GOT3 (cell line): ENCODE measurements at places on chromosomes 4 and X.

- no peak for DNase-seq
Measured at GRCh38 chrX:46367491-46367890, 177.7 kb downstream of the ZNF674 start.

DNA sequence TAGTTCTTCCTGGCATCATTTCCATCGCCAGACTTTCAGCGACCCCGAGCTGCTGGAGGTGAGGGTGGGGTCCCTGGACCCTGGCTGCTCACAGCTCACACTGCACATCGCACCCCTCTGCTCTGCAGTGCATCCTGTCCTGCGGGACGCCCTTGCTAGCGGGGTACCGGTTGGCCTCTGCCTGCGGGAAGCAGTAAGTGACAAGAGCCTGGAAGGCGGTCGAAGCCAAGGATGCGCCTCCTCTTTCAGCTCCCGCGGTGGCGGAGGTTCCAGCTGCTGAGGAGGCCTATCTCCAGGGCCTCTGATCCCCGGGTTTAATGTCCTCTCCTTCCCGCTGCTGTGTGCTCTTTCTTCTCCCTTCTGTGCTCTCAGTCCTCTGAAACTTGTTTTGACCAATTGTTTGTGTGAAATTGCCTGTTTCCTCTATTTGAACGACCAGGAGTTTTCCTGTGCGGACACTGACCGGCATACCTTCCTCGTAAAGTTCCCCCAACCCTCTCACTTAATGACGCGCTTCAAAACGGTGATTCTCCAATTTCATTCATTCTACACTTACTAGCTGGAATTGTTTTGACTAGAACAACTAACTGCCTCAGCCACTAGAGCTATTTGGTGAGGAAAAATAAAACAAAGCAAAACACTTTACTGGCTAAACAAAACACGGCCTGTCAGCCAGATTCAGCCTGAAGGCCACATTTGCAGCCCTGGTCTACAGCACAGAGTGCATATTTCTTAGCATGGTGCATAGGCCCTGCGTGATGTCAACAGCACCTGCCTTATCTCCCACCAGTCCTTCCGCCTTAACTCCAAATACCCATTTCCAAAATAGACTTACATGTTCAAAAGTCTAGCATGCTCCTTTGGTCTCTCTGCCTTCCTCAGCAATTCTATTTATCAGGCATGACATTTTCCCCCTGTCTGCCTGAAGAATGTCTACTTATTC lies 28.0 kb downstream of the MGAT4D start:
- no peak for DNase-seq

GRCh38 chr4:139078926-139079325 lies 63.3 kb downstream of the NOCT start:
- DNase-seq = no peak

- DNase-seq = no peak
Measured at GRCh38 chrX:31036895-31037294, 34.9 kb downstream of the FTHL17 start.

DNA sequence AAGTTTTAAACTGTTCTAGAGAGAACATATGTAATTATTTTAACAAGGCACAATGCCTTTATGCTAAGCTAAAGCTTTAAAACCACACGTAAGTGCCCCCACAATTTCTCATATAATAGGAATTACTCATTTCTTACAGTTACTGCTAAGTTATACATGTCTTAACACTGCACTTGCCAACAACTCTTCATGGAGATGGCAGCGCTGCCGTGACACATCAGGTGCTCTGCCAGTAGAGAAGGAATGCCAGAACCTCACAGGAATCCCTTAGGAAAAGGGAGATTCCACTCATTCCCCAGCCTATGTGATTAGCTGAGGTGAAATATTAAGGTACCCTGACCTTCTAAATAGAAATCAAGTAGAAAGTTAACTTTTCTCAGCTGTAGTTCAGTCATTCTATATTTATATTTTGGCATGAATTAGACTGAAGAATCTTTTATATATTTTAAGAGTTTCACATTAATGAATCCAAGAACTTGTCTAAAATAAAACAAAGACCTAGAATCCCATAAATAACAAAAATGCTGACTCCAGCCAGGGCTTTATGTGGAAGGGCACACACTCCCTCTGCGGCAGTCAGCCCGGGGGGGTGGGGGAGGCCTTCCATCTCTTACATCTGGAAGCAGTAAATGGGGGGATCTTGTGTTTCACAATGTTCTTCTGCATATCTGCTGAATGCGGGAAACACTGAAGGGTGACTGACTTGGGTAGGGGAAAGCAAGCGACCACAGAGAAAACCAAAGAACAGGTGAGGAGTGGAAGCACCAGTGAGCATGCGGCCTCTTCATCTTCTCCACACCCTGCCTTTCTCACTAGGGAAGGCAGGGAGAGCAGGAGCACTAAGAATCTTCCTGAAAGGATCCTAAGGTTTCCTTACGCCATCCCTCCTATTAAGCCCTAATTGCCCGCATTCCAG lies 23.7 kb downstream of the ACSL1 start:
- no peak for DNase-seq

DNA sequence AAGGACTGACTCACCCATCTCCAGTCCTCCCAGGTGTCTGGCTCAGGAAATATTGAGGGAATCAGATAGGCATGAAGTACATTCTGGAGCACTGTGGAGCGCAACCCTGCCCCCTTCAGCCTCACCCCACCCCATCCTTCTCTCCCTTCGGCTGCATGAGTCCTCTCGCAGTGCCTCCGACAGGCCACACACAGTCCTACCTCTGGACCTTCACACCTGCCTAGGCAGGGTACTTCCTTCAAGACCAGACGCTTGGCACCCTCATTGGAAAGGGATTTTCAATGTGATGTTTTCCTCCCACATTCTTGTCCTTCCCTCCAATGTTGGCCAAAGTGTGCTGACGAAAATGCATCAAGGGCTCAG lies 26.8 kb upstream of the PPP2R2C start:
- DNase-seq = no peak

DNA sequence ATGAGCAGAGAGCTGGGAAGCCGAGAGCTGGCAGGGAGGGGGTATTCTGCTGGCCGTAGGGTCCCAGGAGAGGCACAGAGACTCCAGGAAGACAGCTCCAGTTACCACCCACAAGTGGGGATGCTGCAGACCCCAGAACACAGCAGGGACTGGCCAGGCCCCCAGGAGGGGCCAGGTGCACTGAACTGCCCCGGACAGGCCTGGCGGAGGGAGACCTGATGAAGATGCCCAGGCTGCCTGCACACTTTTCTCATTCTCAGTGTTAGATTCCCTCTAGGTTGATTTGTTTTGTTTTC lies 110.8 kb downstream of the CPZ start:
- DNase-seq = no peak

DNA sequence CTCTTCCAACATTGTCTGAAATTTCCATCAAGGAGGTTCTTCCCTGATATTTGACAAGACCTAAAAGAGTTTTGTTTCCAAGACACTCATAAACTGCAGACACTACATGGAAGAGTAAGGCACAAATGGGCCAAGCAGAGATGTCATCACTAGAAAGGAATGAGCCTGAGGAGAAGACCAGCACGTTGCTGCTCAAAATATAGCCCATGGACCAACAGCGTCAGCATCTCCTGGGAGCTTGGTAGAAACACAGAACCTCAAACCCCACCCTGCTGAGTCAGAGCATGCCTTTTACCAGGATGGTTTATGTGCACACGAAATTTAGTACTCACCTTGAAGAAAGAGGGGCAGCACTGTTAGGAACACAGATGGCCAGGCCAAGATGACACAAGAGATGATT lies 128.7 kb upstream of the MID1 start:
- no peak for DNase-seq

GRCh38 chrX:116282751-116283150 lies 112.2 kb downstream of the AGTR2 start:
- no peak for DNase-seq

GRCh38 chrX:40543661-40544328 lies 37.0 kb upstream of the ATP6AP2 start:
- DNase-seq = no peak

GRCh38 chr4:141425124-141425523 lies 204.4 kb downstream of the ZNF330 start:
- no peak for DNase-seq

GRCh38 chrX:38124000-38124399 lies 96.7 kb downstream of the SRPX start:
- no peak for DNase-seq

DNA sequence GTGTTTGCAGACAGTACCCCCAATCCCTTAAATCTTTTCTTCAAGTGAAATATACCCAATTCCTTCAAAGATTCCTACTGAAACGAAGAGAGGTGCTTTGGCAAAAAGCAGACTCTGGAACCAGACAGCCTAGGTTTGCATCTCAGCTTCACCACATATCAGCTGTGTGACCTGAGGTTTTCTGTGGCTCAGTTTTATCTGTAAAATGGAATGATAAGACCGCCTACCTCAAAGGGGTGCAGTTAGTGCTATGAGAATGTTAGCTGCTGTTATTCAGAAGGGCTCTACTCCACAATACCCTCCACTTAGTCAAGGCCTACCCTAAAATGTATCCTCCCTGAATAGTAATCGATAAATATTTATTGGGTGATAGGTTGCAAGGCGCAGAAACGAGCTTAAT lies 664 bp downstream of the PIR start:
- DNase-seq = no peak

- no peak for DNase-seq
Measured at GRCh38 chr4:35942092-35942491, 302.2 kb downstream of the ARAP2 start.

DNA sequence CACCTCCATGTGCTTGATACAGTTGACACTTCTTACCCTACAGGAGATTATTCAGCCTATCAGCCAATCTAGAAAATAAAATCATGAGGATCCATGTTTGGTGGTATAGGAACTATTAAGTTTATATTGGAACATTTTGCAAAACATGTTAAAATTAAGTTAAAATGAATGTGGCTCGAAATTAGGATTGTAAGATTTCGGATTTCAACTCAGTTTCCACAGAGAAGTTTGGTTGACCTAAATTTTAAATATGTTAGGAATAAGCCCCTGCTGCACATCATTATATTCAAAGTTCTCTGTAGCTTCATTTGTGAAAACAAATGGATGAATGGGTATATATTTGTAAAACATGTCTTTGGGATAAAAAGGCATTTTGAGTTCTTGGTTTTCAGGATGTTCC lies at the start of gene RAB40A:
Gene RAB40A, minus strand, starts transcription at position 101 of the 400 bp plus-strand sequence. CDS start 18,733 bp downstream, outside the sequence.
- DNase-seq = no peak

DNA sequence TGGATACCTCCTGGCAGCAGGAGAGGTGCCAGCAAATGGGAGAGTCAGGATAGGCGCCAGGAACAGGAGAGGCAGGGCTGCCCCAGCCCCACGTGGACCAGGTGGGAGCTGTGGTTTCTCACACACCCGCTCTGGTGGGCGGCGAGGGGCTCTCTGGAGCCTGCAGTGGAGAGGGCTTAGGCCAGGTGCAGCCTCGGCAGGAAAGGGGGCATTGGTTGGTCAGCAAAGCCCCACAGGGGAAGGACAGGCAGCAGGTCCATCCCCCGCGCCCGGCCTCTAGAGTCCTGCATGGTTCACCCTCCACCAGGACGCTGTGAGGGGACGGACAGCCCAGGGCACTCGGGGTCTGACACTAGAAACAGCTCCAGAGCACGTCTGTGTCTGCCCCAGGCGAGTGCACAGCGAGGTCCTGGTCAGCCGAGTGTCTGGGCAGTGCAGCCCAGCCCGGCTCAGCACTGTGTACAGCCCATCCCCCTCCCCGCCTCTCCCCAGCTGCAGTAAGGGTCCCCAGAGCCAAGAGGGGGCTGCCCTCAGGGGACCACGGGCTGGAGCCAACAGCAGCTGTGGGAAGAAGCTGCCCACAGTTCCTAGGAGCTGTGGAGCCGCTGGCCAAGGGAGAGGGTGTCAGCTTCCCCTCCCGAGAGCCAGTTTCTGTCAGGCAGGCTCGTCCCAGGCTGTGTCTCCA lies 8.2 kb downstream of the ATP5ME start:
- DNase-seq = no peak
